Left ventricle myocardium inferior (tissue), 1 donor: ENCODE measurements at places on chromosomes 6 and 20.
A peak's percentile ranks its signal among the peaks of the same experiment; 100 is the strongest.

- no peak for DNase-seq
These were observed 26.2 kb downstream of the NOL7 start for GRCh38 chr6:13641315-13641714.

- no peak for DNase-seq
These were observed 83.3 kb downstream of the HIVEP2 start for GRCh38 chr6:142861711-142862110.

- DNase-seq, result peak; percentile 46
These were observed 205.9 kb downstream of the ZMYND8 start for GRCh38 chr20:47150403-47151152.

DNA sequence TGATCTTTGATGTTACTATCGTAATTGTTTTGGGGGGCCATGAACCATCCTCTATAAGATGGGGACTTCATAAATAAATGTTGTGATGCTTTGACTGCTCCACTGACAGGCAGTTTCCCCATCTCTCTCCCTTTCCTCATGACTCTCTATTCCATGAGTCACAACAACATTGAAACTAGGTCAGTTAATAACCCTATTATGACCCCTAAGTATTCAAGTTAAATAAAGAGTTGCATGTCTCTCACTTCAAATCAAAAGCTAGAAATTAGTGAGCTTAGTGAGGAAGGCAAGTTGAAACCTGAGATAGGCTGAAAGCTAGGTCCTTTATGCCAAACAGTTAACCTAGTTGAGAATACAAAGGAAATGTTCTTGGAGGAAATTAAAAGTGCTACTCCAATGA lies 491.0 kb downstream of the HAO1 start:
- no peak for DNase-seq

- DNase-seq, result no peak
These were observed 60.6 kb downstream of the GPX5 start for GRCh38 chr6:28586324-28586723.

- no peak for DNase-seq
These were observed 26.1 kb downstream of the HLA-F start for GRCh38 chr6:29749308-29749662.

DNA sequence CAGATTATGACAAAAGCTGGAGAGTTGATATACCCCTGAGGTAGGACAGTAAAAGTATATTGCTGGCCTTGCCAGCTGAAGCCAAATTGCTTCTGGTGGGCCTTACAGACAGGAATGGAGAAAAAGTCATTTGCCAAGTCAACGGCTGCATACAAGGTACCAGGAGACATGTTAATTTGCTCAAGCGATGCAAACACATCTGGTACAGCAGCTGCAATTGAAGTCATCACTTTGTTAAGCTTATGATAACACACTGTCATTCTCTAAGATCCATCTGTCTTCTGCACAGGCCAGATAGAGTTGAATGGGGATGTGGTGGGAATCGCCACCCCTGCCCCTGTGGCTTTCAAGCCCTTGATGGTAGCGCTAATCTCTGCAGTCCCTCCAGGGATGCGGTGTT lies 40.4 kb upstream of the POPDC3 start:
- no peak for DNase-seq

GRCh38 chr20:52864916-52865605 lies 107.1 kb upstream of the TSHZ2 start:
- DNase-seq, result no peak

DNA sequence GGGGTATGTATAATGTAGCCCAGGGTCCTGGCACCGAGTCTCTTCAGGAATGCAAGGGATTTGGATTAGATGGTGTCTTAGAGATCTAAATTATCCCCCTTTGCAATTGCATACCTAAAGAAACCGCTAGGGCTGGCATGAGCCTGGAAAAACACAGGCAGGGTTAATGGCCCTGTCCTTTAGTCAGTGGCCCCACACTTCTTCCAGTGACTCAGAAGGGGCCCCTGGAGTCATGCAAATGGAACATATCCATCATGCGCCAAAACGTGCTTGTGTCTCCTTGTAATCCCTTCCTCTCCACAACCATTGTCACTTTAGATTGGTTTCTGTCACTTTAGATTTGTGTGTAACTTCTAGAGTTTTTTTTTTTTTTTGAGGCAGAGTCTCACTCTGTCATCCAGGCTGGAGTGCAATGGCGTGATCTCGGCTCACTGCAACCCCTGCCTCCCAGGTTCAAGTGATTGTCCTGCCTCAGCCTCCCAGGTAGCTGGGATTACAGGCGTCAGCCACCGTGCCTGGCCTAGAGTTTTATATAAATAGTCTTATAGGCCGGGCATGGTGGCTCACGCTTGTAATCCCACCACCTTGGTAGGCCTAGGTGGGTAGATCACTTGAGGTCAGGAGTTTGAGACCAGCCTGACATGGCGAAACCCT lies 8.7 kb upstream of the MYBL2 start:
- no peak for DNase-seq

- peak; percentile 29 for DNase-seq
These were observed 24.7 kb downstream of the TTLL9 start for GRCh38 chr20:31894980-31895675.

DNA sequence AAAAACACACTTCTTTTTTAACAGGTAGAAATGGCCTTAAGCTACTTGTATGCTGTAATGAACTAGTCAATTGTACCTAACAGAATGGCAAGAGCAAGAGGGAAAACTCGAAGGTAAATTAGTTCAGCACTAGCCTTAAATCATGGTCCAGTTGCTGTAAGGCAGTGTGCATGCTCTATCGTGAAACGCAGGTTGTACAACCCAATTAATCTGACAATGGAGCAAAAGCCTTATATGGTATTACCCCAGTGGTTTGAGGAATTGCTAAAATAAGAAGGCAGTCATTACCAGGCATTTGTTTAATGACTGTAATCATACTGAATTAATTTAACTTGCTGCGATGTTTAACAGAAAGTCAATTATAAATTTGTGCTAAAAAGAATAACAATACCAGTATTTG lies 69.3 kb upstream of the SOX4 start:
- no peak for DNase-seq

- DNase-seq, result no peak
These were observed 93.8 kb downstream of the MLIP start for GRCh38 chr6:54204921-54205591.

DNA sequence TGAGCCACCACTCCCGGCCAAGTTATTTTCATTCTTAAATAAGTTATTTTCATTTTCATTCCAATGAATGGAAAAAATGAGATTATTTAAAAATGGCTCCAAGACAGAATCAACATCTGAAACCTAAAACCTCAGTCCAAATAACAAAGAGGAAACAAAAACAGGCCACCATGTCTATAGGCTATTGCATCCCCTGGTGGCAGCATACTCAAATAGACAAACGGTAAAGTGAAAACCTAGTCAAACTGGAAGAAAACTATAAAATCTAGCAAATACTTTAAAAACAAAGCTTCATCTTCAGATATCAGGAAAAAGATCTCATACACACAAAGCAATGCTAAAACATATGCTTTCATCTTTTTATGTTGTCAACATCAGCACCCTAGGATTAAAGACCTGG lies 20.9 kb downstream of the IL17A start:
- no peak for DNase-seq

GRCh38 chr6:70398783-70399728 lies 14.3 kb upstream of the FAM135A start:
- no peak for DNase-seq

DNA sequence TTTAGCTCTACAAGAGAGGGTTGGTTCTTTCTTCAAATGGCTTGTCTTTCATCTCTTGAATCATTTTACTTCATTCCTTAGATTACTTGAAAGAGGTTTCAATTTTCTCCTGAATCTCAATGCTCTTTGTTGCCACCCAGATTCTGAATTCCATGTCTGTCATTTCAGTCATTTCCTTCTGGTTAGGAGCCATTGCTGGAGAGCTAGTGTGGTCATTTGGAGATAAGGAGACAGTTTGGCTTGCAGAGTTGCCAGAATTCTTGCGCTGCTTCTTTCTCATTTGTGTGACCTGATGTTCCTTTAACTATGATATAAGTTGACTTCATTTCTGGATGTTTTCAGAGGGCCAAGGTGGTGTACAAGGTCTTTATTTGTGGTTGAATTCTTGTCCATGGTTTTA lies 157.8 kb downstream of the SLC22A3 start:
- no peak for DNase-seq

- no peak for DNase-seq
These were observed 37.7 kb upstream of the PRSS16 start for GRCh38 chr6:27209659-27210269.

DNA sequence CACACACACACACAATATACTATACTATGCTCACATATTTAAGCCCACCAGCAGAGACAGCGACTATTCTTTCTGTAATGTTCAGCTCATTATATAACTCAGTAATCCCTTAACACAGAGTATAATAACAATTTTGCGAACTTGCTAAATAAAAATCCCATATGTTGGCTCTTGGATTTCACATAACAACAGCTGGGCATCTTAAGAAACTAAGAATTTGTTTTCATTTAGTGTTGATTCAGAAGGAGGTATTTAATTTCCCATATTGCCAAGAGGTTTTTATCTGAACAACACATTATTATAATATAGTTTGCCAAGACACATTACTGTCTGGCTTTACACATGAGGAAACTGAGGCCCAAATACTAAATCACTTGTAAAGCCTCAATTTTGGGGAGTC lies 7.4 kb downstream of the ECT2L start:
- DNase-seq, result no peak

DNA sequence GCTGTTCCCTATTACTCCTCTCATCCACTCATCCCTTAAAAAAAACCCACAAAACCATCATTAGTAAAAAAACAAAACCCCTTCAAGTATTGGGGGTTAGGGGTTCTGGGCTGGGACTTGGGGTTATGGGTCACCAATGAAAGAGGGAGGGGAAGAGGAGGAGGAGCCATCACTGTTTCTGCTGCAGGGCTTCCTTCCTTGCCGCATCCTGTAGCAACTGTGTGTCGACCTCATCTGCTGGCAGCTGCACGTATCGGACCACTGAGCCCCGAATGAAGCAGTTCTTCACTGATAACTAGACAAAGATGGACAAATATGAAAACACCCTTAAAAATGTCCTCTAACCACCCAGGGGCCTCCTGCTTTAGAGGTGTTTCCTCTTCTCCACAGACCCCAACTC lies 2.0 kb upstream of the VARS1 start:
- peak; percentile 3 for DNase-seq

DNA sequence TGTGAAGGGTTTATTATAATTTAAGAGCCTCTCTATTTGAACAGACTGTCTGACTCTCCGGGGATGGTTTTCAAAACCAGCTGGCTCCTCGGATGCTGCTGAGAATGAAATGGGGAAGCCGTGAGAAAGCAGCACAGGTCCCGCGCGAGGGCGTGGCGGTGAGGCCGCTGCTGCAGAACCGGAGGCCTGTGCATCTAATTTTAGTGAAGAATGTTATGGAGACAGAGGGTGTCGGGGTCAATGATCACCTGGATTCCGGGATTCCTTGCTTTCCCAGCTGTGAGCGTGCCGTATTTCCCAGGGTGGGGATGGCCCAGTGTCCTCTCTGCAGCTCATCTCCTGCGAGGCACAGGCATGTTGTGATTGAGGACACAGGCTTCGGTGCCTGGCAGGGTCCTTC lies 348.0 kb downstream of the CDH4 start:
- no peak for DNase-seq

GRCh38 chr20:24484081-24484450 lies 14.6 kb downstream of the SYNDIG1 start:
- DNase-seq, result no peak

DNA sequence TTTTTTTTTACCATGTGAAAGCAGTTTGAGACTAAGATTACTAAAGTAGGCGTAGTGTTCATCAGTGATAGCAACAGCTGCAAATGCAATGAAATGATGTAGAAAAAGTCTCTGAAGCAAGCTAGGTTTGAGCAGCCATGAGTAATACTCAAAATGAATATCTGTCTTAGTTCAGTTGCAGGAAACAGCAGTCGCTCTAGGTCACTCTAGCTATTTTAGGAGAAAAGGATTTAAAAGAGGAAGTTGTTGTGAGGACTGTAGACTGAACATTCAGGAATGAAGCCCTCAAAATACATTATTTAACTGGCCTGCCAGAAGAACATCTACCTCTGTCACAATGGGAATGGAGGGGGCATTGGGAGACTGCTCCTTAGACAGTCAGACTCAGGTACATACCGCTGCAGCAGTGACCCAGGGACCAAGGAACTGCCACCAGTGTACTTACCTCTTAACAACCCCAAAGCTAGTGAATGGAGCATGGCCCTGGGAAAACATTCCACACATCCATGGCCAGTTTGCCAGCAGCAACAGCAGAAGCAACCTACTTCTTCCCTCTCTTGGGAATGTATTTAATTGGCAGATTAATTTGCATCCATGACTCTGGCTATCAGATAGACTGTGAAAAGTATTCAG lies 243.0 kb upstream of the KHDRBS2 start:
- DNase-seq, result no peak

- no peak for DNase-seq
These were observed 31.3 kb downstream of the RAB22A start for GRCh38 chr20:58340853-58341252.

DNA sequence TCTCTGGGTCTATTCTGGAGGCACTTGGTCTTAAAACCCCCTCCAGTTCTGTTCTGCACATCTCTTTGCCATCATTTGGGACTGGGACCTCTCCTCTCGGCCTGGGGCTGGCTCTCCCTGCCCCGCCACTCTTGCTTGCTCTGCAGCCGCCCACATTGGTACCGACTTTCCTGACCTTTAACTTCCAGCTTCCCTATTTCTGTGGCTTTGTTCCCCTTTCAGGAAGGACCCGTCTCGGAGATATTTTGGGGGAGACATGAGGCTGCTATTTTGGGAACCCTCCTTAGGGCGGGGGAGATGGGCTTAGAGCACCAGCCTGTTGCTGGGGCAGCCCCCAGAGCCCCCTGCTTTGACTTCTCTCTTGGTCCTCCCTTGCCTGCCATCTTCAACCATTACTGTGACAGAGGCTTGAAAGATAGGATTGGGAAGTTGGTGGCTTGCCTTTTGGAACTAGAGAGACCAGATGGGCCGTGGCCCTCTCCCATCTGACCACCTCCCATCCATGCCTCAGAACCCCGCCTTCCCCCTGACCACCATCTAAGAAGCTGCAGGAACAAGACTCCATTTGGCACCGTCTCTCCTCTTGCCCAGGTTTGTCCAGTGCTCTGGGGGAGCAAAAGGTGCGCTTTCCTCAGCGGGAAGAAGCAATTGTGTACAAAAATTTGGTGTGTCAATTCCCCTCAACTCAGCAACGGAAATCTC lies 914 bp downstream of the TREM2 start:
- no peak for DNase-seq

DNA sequence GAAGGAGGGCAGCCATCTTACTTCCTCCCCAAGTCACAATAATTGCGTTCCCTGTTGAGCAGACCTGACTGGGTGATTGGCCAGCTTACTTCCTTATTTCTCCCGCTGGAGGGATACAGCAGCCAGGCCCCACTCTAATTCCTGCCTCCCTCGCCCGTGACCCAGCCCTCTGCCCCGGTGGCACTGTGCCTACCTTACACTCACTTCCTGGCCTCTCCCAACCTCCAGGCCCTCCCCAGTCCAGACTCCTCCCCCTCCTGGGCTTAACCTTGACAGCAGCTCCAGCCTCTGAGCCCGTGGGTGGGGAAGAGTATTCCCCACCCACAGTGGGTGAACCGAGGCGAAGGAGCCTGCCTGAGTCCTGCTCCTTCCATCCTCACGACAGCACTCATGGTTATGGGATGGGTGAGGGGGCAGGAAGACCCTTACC lies 3.0 kb downstream of the BAK1 start:
- DNase-seq, result peak; percentile 53

- no peak for DNase-seq
These were observed 6.0 kb downstream of the SRC start for GRCh38 chr20:37351689-37352607.
